ENCODE measurements at places on chromosomes 5 and 9.

DNA sequence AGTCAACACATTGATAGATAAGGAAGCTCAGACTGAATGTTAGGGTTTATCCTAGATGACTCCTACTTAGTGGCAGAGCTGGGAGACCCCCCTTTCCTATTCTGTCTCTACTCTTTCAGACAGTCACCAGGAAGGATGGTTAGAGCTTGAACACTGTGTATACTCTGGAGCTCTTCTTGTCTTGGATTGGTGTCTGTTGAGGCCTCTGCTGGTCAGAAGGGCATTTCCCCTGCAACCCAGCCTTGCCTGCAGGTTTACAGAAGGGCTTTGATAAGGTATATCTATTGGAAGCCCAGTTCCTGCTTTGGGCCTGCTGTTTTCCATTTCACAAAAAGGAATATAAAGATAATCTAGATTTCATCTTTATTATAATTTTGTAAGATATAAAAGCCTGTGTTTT, 71.8 kb downstream of the KDM4C start:
- DNase-seq: no peak

DNA sequence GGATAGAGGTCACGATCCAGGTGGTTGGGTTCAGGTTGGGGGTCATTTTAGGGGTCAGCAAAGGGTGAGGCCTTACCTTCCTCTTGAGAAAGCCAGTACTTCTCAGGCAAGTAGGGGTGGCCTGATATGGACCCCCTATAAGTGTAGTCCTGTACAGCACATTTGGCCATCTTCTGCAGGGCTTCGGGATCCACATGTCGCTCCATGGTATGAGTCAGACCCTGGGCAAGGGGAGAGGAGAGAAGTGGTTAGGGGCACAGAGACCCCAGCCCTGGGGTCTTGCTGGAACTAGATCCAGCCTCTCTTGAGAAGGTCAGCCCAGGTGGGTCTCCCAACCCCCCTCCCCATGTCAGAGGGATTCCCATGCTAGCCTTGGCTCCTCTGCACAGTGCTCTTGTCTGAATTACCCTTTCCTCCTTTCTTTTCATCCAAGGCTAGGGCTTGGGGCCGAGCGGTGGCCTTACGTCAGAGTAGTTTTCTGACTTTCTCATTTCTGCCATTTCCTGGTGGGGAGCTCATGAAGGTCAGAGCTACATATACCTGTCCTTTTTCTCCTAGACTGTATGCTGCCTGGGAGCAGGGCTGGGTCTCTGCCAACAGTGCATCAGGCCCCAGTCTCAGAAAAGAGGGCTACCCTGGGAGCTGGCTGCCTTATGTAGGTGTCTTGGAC, 9.0 kb upstream of the MYORG start:
- DNase-seq: no peak

DNA sequence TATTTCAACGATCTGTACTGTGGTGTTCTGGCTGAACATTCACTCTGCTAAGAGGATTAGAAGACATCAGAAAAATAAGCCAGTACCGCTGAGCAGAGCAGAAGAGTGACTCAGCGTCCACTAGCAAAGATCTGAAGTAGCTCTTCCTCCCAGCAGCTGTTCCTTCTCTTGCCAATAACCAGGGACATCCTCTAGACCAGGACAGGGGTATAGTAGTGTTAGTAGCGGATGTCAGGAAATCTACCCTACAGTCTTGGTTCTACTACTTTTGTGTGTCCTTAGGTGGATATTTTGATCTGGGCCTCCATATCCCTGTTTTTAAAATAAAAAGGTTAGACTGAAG, 103.6 kb downstream of the TSSK1B start:
- DNase-seq: no peak

- peak; percentile 22 for DNase-seq
Observed at GRCh38 chr5:56910210-56910965, 992 bp downstream of the SETD9 start.

DNA sequence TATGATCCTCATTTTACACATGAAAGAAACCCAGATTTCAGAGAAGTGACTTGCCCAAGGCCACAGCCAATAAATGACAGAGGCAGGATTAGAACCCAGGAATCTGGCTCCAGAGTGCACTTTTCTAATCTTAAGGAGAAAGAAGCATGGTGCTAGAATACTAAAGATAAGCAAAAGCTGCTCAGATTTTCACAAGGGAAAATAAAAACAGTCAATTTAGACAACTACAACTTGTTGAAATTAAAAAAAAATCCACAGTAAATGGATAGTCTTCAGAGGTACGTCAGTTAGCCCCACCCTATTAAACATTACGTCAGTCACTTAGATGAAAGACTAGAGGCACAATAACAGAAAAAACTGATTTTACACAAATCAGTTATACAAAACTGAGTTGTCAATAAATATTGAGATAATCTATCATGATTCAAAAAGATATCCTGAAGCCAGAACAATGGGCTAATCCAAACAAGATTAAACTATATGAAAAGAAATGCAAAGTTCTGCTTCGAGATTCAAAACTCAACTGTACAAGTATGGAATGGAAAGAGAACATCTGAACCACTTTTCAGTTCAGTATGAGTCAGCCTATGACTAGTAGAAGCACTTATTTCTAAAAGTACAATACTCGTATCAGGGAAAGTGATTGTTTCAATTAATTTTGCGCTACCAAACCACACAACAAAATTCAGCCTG, 9.3 kb downstream of the TMEM245 start:
- DNase-seq: no peak

DNA sequence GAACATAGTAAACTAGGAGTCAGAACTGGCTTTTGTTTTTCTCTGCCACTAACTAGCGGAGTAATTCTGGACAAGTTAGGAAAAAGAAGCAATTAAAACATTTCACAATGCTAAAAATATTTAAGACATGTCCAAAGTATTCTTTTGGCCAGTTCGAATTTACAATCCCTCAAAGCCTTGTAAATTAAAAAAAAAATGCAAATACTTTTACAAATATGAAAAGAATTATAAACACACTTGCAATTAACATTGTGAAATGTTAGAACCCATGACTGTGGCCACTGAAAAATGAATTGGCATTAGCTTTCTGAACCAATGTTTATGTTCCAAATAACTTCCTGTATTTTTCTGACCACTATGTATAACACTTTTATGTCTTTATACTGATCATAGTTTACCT, 2.2 kb downstream of the RAD1 start:
- no peak for DNase-seq

- DNase-seq: no peak
Observed at GRCh38 chr9:93001031-93001430, 53.7 kb downstream of the FGD3 start.

GRCh38 chr9:113475992-113476391, 12.5 kb downstream of the RGS3 start:
- no peak for DNase-seq

GRCh38 chr9:78606001-78606379, 309.1 kb downstream of the PSAT1 start:
- no peak for DNase-seq

- DNase-seq: no peak
Observed at GRCh38 chr9:110978516-110978915, 59.8 kb downstream of the LPAR1 start.

GRCh38 chr5:133364936-133365707, 247.2 kb downstream of the FSTL4 start:
- no peak for DNase-seq

DNA sequence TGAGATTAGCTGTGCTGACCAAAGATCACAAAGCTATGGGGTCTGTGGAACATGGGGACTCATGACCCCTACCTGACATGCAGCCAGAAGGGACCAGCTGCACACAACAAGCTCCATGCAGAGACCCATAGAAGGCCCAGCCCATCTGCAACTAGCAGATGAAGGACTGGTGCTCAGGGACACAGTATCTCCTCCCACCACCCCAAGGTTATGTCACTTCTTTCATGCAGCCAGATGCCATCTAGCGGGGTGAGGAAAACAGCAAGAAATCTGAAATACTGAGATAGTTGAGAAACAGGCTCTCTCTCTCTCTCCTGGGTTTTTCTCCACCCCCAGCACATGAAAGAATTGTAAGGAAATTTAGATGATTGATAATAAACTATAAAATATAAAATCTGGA, 161.3 kb upstream of the DAPK1 start:
- no peak for DNase-seq

GRCh38 chr5:81268521-81269196, 32.7 kb upstream of the ZCCHC9 start:
- DNase-seq: no peak

DNA sequence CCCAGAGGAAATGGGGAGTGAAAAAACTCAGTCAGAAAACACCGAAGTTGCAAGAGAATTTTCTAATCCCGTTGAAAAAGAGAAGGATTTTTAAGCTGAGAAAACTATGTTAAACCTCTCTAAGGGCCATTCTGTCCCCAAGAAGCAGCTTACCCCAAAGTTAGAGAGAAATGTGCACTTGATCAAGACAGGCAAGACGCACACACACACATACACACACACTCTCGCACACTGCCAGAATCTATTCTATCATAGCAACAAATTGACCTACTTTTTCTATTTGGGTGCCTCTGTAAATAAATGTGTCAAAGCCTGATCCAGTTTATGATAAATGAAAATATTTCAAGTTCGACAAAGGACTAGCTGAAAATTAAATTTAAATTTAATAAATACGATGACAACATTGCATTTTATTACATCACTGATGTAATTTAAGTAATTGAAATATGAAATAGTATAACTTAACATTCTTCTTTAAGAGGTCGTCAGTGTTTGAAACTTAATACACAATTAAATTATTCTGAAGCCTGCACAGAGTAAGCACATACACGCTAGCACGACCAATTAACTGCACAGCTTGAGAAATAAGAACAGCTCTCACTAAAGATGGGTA, 5.9 kb downstream of the NFIL3 start:
- no peak for DNase-seq

DNA sequence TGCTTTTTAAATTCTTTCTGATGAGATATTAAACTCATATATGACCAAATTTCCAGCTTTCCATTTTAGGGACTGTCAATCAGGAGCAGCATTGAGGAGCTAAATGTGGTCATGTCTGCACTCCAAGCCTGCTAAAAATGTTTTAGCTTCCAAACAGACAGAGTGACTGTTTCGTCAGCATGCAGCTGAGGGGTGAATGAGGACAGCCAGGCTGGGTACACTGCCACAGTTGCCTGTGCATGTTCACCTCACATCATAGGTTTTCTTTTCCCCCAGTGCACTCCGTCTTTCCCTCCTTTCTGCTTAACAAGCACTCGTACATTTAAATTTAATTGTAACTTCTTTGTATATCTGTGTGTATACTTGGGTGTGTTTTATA, 138.1 kb downstream of the ARRDC3 start:
- DNase-seq: no peak

GRCh38 chr5:177470759-177471536, 2.5 kb downstream of the DBN1 start:
- no peak for DNase-seq

DNA sequence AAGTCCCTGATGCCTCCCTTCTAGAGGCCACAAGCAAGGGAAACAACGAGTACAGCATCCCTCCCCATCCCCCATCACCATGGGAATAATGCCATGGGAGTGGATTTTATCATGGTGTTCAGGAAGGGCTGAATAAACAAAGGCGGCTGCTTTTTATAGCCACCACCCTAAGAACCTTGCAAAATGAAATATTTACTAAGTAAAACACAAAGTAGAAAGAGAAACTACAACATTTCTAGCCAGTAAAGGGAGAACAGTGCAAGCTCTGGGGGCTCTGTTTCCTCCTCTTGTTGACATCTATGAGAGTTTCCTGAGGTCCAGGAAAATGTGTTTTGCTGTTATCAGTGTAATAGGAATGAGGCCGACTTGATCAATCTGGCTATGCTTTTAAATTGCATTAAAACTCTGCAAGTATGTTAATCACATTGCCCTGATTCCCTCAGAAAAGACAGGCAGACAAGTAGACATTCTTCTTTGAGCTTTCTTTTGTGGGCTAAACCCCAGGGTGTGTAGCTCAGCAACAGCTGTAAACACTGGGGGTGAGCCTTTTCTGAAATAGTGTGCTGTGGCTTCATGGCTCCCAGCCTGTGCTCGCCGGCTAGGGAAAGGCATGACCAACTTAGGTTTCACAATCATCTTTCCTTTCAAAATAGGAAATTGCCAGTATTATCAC, 31.1 kb downstream of the SV2C start:
- DNase-seq: no peak

DNA sequence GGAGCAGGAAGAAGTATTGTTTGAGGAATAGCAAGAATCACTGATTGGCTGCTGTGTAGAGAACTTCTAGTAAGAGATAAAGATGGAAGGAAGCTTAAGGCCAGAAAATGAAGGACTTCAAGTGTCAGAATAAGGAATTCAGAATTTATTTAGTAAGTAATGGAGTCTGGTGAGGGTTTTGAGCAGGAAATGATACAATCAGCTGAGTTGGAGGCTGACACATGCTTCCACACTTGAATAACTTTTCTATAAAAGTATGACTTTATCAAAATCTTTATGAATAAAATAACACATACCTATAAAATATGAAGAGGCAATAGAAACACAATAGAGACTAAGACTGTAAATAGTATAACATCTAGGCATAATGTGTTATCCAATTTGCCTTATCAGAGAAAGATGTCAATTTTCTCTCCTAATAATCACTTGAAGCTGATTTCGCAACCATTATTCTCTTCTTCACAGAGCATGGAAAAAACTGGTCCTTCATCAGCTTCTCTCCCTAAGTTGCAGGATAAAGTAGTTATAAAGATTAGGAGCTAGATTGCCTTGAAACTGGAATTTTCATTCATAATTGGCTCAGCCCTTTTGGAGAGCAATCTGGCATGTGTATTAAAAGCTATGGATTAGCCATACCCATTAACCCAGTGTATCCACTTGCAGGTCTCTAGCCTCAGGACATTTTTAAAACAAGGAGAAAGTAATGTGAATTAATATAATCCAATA, 143.4 kb downstream of the ZNF608 start:
- no peak for DNase-seq

- DNase-seq: no peak
Observed at GRCh38 chr9:82091610-82092009, 103.0 kb downstream of the SPATA31D1 start.

DNA sequence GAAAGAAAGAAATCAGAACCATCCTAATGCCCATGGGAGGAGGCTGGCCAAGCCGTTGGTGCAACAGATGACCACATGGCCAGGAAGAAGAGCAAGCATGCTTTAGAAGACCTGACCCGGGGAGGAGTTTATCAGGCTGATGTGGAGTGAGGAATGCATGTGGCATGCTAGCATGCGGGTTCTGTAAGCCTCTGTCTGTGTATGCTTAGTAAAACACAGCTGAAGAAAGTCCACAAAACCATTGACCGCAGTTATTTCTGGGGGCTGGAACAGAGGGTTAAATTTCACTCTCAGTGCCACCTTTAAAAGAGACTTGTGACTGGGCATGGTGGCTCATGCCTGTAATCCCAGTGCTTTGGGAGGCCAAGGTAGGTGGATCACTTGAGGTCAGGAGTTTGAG, 19.1 kb downstream of the GFI1B start:
- no peak for DNase-seq

DNA sequence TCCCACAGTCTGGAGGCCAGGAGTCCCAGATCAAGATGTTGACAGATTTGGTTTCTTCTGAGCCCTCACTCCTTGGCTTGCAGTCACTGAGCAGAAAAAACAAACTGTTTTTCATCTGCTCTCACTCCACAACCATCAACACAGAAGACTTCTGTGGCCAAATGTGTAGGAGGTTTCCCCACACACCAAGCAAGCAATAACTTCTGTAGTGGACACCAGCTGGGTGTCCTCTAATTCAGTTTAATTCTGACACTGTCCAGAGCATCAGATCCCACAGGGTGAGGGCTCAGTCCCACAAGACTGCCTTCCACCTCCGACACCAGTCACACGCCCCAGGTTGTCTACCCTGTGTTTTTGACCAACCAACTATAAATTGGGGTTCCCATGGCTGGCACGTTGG, 209.9 kb downstream of the AOPEP start:
- DNase-seq: no peak

GRCh38 chr9:88953381-88954029, 37.8 kb upstream of the S1PR3 start:
- no peak for DNase-seq

All from effector memory CD4-positive, alpha-beta T cell (primary cell).